Activated naive CD4-positive, alpha-beta T cell treated with anti-CD3 and anti-CD28 coated beads, Interleukin-2, amount 50 U/mL, for 16 hours (primary cell): ENCODE measurements at places on chromosomes 11 and 22.

GRCh38 chr11:18063862-18064434 is 17.9 kb upstream of the TPH1 start:
- no peak for DNase-seq

DNA sequence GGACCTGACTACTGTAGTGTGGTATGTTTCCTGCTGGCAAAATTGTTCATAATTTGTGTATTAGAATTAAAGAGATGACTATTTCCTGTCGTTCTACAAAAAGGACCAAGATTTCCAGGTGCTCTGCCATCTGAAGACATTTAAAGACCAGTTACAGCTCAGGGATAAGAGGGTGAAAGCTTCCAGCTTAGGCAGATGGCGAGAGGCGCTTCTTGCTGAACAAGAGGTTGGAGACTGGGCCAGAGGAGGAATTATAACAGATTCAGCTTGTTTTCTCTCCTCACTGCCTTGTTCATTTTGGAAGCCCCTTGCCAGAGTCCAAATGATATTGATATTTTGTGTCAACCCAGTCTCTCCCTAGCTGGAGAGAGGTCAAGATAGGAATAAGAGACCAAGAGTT is 23.1 kb upstream of the NNMT start:
- no peak for DNase-seq

DNA sequence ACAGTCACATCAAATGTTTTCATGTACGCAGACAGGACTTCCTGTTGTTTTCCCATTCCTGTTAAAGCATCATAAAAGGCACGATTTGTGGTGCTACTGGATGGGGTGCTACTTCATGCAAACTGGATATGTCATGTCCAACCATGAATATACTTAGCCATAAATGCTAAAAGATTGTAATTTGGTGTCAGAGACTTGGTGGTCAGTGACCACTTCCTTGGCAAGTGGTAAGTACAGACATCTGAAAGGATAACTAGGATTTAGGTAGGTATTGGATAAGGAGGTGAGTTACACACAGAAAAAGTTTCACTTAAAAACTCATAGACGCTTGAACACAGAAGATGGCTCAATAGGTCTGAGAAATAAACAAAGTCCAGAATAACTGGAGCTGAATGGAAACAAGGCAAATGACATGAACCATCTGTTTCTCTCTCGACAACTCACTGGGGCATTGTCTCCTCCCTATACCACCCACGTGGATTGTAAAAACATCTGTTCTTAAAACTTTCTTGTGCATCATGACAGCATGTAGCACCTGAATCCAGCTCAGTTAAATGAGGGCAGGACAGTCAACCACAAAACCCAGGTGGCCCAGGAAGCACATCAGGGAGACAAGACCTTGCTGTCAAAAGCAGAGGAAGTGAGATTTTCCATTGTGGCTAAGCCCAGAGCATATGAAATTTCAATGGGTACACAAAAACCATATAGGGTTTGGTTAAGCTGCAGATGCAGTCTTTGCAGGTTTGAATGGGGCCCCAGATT is 22.1 kb upstream of the IGLL5 start:
- no peak for DNase-seq

GRCh38 chr11:14096606-14097005 is 134.1 kb downstream of the SPON1 start:
- DNase-seq, result no peak

DNA sequence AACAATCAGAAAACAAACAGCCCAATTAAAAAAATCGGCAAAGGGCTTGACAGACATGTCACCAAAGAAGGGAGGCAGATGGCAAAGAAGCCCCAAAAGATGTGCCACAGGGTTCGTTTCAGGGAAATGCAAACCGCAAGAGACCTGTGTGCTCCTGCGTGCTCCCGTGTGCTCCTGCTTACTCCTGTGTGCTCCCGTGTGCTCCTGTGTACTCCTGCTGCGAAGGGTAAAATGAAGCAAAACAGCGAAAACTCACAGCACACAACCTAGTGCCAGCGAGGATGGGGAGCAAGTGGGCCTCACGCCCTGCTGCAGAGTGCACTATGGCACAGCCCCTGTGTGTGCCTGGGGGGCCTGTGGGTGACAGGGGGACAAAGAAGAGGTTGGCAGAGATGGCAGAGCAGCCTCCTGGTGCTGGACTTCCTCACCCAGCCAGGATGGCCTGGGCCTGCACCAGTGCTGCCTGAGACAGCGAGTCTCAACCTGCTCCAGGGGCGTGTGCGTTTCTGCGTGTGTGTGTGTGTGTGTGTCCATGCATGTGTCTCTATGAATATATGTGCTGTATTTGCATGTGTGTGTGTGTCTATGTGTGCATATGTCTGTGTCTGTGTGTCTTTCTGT is 14.0 kb downstream of the ASCL2 start:
- no peak for DNase-seq

GRCh38 chr11:19220903-19221724 is 19.3 kb upstream of the CSRP3 start:
- no peak for DNase-seq

- no peak for DNase-seq
These were observed 422.4 kb downstream of the TENM4 start for GRCh38 chr11:79018371-79018849.
